Stimulated activated CD4-positive, alpha-beta T cell treated with anti-CD3 and anti-CD28 coated beads, Interleukin-1b, Interleukin-23, amount 100 ng/mL, for 4 hours (primary cell): ENCODE measurements at places on chromosomes 6 and 20.

DNA sequence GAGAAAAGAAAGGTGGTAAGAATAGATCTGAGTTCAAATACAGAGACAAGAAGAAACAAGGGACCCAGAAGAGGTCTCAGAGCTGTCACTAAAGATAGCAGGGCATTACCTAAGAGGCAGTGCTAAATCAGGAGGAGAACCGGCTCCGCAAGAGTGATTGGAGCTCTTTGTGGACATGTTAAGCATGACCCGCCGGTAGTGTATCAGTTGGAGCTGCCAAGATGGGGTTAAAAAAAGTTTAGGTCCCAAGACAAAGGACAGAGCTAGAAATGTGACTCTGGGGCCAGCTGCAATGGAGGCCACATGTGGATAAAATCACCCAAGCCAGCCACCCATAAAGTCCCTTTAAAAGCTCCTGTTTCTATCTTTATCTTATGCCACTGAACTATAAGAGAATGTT lies 93.4 kb downstream of the MBOAT1 start:
- DNase-seq = no peak

- DNase-seq = no peak
Measured at GRCh38 chr6:32837651-32838113, 857 bp downstream of the TAP2 start.

GRCh38 chr6:7047966-7048365 lies 59.8 kb upstream of the RREB1 start:
- no peak for DNase-seq

DNA sequence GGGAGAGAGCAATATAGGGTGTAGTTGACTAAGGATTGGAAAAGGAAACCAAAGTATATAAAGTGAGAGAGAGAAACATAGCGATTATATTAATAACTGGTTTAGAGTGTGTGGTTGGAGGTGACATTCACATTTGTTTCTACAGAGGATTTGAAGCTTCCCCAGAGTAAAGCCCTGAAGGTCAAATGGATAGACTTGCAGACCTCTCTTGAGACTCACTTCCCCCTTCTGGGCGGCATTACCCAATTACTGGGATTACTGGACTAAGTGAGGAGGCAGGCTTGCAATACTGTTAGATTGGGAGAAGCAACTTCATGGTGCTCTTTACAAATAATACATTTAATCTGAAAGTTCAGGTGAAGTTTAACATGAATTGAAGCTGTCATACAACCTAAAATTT lies 10.7 kb downstream of the FIG4 start:
- no peak for DNase-seq

DNA sequence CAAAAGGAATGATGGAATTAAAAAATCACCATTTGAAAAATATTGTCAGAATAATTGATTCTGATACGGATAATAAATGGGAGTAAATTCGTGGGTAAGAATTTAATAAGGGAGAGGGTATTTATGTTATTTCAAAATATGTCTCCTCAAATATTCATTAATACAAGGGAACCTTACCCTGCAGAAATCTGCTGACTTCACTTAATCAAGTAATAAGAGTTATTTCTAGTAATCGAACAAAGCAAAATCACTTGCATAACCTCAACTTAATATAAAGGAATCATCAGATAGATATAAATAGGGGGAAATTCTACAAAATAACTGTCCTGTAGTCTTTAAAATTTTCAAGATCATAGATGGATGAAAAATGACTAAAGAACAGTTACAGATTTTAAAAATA lies 1164.7 kb upstream of the GJE1 start:
- no peak for DNase-seq

- DNase-seq = no peak
Measured at GRCh38 chr6:142926177-142926493, 18.8 kb downstream of the HIVEP2 start.

DNA sequence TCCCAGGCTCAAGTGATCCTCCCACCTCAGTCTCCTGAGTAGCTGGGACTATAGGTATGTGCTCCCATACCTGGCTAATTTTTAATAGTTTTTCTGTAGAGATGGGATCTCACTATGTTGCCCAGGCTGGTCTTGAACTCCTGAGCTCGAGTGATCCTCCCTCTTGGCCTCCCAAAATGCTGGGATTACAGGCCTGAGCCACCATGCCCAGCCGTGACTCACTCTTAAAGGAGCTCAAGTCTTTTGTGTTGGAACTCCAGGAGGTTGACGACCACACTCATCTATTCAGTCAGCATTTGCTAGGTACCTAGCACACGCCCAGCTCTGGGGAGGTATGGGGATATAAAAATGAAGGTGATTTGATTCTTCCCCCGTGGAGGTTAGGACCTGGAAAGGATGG lies 62.8 kb downstream of the UTRN start:
- no peak for DNase-seq

- DNase-seq = no peak
Measured at GRCh38 chr20:3242172-3242692, 3.2 kb upstream of the SLC4A11 start.

DNA sequence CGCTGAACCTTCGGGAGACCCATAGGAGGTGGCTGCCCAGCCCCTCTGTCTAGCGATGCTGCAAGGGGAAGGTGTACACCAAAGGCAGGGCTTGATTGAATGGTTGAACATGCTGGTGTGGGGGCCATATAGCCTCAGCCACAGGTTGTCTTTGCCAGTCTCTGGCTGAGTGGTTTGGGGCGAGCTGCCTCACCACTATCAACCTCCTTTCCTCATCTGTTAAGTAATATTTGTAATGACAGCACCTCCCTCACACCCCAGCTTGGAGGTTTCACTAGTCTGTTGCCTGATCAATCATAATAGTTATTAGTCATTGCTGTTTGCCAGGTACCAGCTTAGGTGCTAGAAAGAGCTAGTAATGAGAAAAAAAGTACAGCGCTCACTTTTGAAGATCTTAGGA lies 11.8 kb upstream of the ZNF831 start:
- no peak for DNase-seq

DNA sequence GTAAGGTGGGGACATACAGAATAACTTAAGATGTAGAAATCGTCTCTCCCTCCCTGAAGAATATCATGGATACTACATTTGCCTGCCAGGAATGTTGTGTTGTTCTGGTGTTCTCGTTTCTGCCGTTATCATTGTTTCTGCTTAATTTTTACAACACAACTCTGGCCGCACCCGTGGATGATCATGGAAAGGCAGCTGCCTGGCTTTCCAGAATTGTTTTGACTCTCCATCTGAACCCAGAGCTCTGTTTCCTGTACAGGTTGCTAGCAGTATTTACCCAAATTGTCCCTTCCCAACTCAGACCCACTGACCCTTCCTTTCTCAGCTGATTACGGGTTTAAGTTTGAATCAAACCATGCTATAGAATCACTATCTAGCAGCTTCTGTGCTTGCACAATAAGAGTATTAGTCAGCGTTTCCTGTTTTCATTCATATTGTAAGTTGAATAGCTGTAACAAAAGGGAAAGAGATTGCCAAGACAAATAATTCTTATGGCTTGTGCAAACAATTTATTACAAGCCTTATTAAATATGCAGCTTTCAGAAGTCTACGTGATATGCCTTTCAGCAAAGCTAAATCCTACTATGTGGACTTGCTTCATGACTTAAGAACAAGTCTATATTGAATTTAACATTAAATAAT lies 139.0 kb downstream of the MTHFD1L start:
- no peak for DNase-seq

DNA sequence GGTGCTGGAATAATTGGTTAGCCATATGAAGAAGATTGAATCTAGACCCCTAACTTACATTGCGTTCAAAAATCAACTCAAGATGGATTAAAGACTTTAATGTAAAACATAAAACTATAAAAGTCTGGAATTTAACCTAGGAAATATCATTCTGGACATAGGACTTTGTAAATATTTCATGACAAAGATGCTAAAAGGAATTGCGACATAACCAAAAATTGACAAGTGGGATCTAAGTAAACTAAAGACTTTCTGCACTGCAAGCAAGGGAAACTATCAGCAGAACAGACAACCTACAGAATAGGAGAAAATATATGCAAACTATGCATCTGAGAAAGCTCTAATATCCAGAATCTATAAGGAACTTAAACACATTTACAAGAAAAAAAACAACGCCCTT lies 45.5 kb upstream of the SLC35F1 start:
- DNase-seq = no peak

DNA sequence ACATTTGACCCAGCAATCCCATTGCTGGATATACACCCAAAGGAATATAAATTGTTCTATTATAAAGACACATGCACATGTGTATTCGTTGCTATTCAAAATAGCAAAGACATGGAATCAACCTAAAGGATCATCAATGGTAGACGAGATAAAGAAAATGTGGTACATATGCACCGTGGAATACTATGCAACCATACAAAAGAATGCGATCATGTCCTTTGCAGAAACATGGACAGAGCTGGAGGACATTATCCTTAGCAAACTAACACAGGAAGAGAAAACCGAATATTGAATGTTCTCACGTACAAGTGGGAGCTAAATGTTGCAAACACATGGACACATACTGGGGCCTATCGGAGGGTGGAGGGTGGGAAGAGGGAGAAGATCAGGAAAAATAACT lies 340.0 kb downstream of the NRN1 start:
- no peak for DNase-seq
